ENCODE measurements at places on chromosomes 7 and 10.

DNA sequence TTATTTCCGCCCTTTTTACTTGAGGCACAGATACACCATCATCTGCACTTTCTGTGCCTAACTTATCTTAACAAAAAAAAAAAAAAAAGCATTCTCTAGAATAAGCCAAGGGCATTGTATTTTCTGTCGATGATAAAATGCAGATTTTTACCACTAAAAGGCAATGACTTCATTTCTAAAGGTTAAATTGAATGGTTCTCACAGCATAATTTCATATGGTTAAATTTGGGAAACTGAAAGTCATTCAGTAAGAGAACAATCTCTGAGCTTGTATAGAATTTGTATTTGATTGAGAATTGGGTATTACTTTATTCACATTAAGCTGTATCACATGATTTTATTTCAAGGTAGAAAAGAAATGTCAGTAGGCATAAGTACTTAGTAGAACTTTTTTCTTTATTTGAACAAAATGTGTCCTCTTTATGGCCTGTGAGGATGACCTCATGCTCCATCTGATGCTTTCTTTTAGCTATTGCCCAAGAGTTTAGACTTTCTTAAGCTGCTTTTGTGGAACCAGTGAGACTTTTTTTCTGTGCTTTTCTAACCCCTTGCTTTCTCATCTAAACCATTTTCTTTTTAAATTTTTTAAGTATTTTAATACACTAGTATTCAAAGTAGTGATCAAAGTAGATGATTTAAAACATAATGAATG is 110.3 kb downstream of the LRRC4 start:
- no peak for DNase-seq

- no peak for DNase-seq
These were observed 53.8 kb upstream of the BAMBI start for GRCh38 chr10:28623483-28623882.

DNA sequence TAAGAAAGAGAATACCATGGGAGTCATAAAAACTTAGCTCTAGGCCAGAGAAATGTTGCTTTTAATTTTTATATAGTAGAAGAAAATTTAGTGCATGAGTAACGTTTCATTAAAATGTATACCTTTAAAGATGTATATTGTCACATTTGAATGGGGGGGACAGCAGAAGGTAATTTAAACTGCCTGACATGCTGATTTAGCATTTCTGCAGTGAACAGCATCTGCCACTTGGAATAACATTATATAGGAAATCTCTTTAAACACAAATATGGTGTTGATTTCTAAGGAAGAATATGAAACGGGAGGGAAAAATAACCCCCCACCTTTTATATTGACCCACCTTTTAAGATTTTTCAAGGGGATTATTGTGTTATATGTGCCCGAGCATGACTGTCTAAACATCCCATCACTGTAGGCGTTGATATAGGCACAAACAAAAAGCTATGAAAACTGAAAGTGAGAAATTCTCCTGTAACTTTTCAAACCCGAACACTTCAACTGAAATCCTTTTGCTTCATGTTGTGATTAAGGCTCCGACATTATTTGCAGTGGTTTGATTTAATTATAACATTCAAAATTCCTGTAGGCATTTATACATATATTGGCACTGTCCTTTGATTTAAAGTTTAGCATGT is 244.7 kb upstream of the CELF2 start:
- no peak for DNase-seq

DNA sequence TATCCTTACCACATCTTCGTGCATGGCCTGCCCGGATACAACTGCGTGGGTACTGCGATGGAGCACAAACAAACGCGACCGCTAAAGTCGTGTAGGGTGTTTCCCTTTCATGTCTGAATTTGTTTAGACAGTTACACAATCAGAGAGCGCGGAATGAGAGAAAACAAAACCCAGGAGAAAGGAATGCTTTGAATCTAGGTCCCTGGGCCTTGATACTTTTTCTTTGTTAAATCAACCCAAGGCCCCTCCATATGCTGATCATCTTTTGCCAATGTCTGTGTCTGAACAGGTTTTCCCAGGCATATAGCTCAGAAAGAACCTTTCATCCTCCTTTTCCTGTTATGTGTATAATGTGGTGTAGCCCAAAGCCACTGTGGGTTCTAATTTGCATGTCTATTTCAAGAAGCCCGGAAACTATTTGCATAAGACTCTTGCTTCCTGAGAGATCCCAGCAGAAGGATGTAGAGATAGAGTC is 145.8 kb downstream of the FRMD4A start:
- peak; percentile 62 for DNase-seq

Measured in CD4-positive, alpha-beta T cell treated with Interleukin-15 for 4 hours (primary cell).